ENCODE measurements at places on chromosomes 7 and 10. TPM values are rescaled to one million over a fixed set of nuclear protein-coding genes. Genes with fewer than 3 reads are reported as not detected.

OR2A5 gene
- total RNA-seq, result not detected

GRCh38 chr7:116726713-116727431 is 54.9 kb downstream of the MET start:
- no peak for DNase-seq
- no peaks in the 10 kb centered on the region for H3K4me1 ChIP-seq
- H3K27ac ChIP-seq, result no peak overlapping the region
- no peaks in the 10 kb centered on the region for H3K27me3 ChIP-seq

DNA sequence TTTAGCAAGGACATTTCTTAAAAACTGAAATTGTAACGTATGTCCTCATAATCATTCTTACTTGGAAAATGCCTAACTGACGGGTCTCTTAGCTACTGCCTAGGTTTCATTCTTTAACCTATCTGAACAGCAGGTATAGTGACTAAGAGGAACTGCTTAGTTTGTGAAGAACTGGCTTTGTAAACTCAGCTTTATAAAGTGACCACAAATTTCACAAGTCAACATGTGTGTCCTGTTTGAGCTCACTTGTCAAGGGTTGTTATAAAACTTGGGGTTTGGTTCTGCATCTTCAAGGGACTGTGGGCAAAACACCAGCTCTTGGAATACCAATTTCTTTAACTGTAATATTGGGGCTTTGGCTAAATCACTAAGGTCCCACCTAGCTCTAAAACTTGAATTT is 32.2 kb downstream of the MRPS33 start:
- no peaks in the 10 kb centered on the region for H3K36me3 ChIP-seq
- H3K27ac ChIP-seq, result no peak overlapping the region
- DNase-seq, result no peak
- no peak overlapping the region for H3K4me3 ChIP-seq
- H3K4me1 ChIP-seq, result no peaks in the 10 kb centered on the region
- H3K27me3 ChIP-seq, result no peaks in the 10 kb centered on the region

GRCh38 chr7:129657363-129657762 is 45.8 kb downstream of the NRF1 start:
- no peaks in the 10 kb centered on the region for H3K27me3 ChIP-seq
- no peaks in the 10 kb centered on the region for H3K4me1 ChIP-seq
- H3K36me3 ChIP-seq, result peaks cover 65% of the 10 kb centered on the region
- no peak for DNase-seq

- no peak overlapping the region for H3K4me3 ChIP-seq
- no peak for DNase-seq
- peaks cover 5% of the 10 kb centered on the region for H3K4me1 ChIP-seq
- H3K27ac ChIP-seq, result no peak overlapping the region
Observed at GRCh38 chr10:121654021-121654545, 55.8 kb upstream of the FGFR2 start.

- no peaks in the 10 kb centered on the region for H3K27me3 ChIP-seq
- no peaks in the 10 kb centered on the region for H3K4me1 ChIP-seq
- no peak overlapping the region for H3K27ac ChIP-seq
- no peak for DNase-seq
- no peak overlapping the region for H3K4me3 ChIP-seq
- H3K36me3 ChIP-seq, result no peaks in the 10 kb centered on the region
Observed at GRCh38 chr7:113060100-113060499, 26.5 kb downstream of the GPR85 start.

- 0 out of 2 replicates have a peak, but pooled peaks cover 2% of the 10 kb centered on the region for H3K4me1 ChIP-seq
- peak; percentile 41 for DNase-seq
- H3K27ac ChIP-seq, result no peak overlapping the region
Observed at GRCh38 chr7:157020514-157021070, 10.1 kb upstream of the MNX1 start.

DNA sequence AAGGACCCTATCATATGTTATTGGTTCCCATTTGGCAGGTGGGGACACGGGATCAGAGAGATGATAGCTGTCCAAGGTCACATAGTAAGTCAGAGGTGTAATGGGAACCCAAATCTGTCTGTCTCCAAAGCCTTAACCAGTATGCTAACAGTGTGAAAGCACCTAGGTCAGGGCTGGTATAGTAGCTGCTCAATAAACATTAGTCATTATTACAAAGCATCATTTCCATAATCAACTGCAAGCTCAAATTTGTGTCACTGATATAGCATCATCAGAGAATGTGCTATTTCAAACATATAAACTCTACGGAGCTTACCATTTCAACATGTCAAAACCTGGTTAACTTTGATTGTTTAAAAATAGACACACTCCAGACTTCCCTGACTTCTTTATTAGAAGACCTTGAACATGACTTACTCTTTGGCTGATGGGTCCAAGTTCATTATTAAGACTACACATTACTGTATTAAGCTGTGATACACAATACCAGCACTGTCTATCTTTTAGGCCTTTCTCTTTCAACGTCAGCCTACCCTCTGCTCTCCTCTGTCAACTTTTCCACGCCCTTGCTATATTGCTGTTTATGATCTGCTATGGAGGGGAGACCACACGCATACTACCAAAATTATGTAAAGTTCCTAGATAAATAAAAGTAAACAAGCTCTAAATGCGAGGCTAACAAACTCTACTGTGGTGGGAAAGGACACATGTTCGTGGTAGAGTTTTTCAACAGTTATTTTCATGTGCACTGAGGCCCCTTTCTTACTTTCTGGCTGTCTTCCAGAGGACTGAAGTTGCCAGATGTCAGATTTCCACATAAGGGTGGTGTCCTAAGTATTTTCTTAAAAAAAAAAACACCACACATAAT is 33.6 kb downstream of the DNMBP start:
- peaks cover 3% of the 10 kb centered on the region for H3K36me3 ChIP-seq
- H3K27ac ChIP-seq, result no peak overlapping the region
- DNase-seq, result no peak
- H3K4me1 ChIP-seq, result no peaks in the 10 kb centered on the region
- no peak overlapping the region for H3K4me3 ChIP-seq
- no peaks in the 10 kb centered on the region for H3K27me3 ChIP-seq

Measured in H9 (cell line).